Activated CD8-positive, alpha-beta T cell treated with anti-CD3 and anti-CD28 coated beads for 36 hours (primary cell): ENCODE measurements at places on chromosomes 2 and 18.

DNA sequence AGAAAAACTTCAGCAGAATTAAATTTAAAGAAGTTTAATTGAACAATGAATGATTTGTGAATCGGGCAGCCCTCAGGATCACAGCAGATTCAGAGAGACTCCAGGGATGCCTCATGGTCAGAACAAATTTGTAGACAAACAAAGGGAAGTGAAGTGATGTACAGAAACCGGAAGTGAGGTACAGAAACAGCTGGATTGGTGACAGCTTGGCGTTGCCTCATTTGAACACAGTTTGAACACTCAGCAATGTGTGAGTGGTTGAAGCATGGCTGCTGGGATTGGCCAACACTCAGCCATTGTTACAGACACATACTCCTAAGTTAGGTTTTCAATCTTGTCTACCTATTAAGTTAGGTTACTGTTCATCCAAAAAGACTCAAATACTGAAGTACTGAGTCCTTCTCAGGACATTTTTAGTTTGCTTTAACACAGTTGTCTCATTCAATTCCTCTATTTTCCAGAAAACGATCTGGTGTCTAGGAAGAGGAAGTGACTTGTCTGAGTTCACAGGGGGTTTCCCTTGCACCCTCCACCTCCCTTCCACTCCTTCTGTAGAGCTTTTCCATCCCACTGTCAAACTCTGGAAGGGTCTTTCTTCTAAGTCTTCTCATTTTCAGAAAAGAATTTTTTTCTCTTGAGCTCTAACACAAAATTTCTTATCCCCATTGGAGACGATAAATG is 137.9 kb downstream of the SLC4A3 start:
- H3K36me3 ChIP-seq: no peaks in the 10 kb centered on the region
- peaks cover 5% of the 10 kb centered on the region for H3K27me3 ChIP-seq
- H3K4me1 ChIP-seq: no peaks in the 10 kb centered on the region
- H3K4me3 ChIP-seq: no peak overlapping the region
- DNase-seq: no peak

DNA sequence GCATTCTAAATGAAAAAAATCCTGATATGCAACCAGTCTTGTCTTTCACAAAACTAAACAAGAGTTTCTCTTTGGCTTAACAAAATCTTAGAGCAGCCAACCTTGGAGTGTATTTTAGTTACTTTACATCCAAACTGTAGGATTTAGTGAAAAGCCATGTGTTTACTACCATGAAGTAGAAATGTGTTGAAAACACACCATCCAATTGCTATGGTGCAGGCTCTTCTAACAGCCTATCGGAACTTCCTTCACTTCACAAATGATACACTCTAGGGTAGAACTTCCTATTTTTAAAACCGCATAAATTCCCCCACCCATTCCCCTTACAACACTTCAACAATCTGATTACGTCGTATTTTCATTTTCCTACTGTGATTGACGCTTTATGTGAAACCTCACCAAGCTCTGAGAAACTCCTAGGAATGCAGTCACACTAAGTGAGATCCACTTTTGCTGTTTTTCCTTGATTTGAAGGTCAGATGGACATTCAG is 74.4 kb upstream of the MAP4K4 start:
- H3K36me3 ChIP-seq: no peaks in the 10 kb centered on the region
- peak overlapping the region; percentile 5 for H3K4me3 ChIP-seq
- no peak for DNase-seq

DNA sequence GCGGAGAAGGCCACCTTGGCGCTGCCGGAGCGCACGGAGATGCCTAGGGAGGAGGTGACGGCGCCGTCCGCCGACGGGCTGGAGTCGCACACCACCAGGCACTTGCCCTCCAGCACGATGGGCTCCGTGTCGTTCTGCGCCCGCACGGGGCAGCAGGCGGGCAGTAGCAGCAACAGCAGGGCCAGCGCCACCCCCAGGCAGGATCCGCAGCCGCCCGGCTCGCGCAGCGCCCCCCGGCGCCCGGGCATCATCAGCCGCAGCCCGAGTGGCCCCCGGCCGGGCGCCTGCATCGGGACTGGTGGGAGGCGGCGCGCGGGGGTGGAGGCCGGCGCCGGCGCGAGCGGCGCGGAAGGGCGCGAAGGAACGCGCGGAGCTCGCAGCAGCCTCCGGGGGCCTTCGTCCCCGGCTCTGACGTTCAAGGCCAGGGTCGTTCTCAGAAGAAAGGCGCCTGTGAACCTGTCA is 2.2 kb downstream of the CBLN2 start:
- H3K4me3 ChIP-seq: no peak overlapping the region
- peaks cover 6% of the 10 kb centered on the region for H3K4me1 ChIP-seq
- H3K27ac ChIP-seq: no peak overlapping the region

- no peaks in the 10 kb centered on the region for H3K27me3 ChIP-seq
- DNase-seq: peak; percentile 64
- peaks cover 4% of the 10 kb centered on the region for H3K4me1 ChIP-seq
- no peak overlapping the region for H3K4me3 ChIP-seq
- peaks cover 45% of the 10 kb centered on the region for H3K36me3 ChIP-seq
- peak overlapping the region; percentile 35 for H3K27ac ChIP-seq
Observed at GRCh38 chr18:49041435-49042245, 90.9 kb upstream of the SMAD7 start.

- H3K27ac ChIP-seq: peak overlapping the region; percentile 96
- no peaks in the 10 kb centered on the region for H3K27me3 ChIP-seq
- peaks cover 39% of the 10 kb centered on the region for H3K36me3 ChIP-seq
Observed at GRCh38 chr18:13464432-13465123, 246.0 kb downstream of the LDLRAD4 start.

DNA sequence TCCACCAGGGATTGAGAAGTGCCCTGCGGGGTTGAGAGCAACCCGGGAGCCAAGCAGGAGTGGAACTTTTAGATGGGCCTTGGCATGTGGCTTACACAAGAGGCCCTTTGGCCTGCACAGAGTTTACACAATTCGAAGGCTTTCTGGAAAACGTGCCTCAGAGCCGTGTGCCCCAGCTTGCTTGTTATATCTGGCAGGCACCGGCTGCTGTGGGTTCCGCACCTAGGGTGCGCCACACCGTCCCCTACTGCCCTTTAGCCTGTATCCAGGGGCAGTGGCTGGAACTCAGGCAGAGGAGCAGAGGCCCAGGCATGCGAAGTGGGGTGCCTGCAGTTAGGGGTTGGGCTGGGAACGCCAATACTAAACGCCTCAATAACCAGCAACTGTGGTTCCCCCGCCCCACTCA is 32.9 kb upstream of the EDAR start:
- no peaks in the 10 kb centered on the region for H3K36me3 ChIP-seq

GRCh38 chr2:26752656-26753055 is 11.4 kb upstream of the SLC35F6 start:
- peaks cover 4% of the 10 kb centered on the region for H3K4me1 ChIP-seq
- H3K36me3 ChIP-seq: no peaks in the 10 kb centered on the region
- no peak overlapping the region for H3K4me3 ChIP-seq
- no peaks in the 10 kb centered on the region for H3K27me3 ChIP-seq
- no peak overlapping the region for H3K27ac ChIP-seq
